Putamen (tissue), 1 donor: ENCODE measurements at places on chromosomes 4 and X.

DNA sequence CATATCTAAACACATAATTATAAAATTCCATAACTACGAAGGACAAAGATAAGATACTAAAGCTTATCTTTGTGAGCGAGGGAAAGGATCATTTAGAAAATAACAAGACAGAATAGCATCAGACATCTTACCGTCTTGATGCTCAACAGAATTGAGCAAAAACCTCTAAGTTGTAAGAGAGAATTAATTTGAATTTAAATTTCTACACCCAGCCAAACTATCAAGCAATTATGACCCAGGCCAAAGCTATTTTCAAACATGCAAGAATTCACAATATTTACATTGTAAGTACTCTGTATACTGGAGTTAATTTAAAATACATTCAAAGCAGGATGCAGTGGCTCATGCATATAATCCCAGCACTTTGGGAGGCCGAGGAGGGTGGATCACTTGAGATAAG is 16.5 kb downstream of the CLOCK start:
- no peak for DNase-seq

DNA sequence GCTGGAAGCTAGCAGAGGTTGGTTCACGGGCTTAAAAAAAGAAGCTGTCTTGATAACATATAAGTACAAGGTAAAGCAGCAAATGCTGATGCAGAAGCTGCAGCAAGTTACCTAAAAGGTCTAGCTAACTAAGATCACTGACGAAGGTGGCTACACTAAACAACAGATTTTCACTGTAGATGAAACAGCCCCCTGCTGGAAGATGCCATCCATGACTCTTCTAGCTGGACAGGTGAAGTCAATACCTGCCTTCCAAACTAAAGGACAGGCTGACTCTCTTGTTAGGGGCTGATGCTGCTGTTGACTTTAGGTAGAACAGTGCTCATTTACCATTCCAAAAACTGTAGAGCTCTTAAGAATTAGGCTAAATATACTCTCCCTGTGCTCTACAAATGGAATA is 99.5 kb downstream of the FBXW7 start:
- no peak for DNase-seq

DNA sequence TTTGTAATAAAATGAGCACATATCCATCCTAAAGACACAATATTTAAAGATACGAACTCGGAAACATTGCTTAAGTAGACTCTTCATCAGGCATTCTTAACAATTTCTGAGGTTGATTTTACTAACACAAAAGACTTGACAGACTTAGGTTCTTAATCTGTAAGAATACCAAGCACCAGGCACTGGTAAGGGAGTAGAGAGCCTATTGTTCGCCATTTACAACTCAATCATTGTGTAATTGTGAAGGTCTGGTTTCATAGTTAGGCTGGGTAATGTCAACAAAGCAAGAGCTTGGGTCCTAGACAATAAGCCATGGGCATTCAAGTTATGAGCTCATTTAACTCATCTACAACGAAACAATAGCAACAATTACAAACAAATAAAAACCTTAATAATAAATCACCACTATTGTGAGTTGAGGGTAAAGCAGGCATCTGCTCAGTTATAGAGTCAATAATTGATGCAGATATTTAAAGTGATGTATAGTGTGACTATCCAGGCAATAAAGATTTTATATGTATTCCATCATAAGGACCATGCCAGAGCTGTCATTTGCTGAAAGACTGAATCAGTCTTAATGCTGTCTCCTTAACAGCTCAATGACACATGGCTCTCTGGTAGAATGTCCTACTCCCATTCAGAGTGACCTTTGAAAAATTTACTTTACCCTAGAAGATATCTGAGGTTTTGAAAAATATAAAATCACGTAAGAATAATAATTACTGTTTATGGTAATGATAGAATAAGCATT is 664.0 kb upstream of the PCDH7 start:
- peak; percentile 74 for DNase-seq

- no peak for DNase-seq
These were observed 18.0 kb downstream of the GABRB1 start for GRCh38 chr4:47049347-47049746.

- no peak for DNase-seq
These were observed 133.9 kb downstream of the CBR4 start for GRCh38 chr4:168876106-168876505.

- no peak for DNase-seq
These were observed 139.0 kb downstream of the ATP10D start for GRCh38 chr4:47624031-47624441.

- DNase-seq: no peak
These were observed 176.1 kb upstream of the PSAPL1 start for GRCh38 chr4:7610841-7611240.

- DNase-seq: peak; percentile 40
These were observed 79.4 kb downstream of the SYNPO2 start for GRCh38 chr4:118968005-118968404.

- no peak for DNase-seq
These were observed 38.6 kb upstream of the SORCS2 start for GRCh38 chr4:7153711-7154110.

DNA sequence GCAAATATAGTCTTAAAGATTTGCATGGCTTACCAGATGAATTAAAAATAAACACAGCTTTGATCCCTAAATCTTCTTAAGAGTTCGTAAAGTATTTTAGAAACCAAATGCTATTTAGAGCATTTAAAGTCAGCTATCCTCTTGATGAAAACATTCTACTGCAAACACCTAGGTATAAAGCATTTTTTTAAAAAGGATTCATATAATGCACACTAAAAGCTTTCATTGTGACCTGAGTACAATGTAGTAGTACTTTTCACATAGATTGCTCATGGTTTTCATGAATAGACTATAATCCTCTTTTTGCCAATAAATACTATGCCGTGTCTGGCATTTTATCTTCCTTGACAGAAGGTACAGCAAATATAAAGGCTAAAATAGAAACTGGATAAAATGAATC is 805.1 kb upstream of the INTU start:
- DNase-seq: no peak
